ENCODE measurements at places on chromosomes 6 and 20.

DNA sequence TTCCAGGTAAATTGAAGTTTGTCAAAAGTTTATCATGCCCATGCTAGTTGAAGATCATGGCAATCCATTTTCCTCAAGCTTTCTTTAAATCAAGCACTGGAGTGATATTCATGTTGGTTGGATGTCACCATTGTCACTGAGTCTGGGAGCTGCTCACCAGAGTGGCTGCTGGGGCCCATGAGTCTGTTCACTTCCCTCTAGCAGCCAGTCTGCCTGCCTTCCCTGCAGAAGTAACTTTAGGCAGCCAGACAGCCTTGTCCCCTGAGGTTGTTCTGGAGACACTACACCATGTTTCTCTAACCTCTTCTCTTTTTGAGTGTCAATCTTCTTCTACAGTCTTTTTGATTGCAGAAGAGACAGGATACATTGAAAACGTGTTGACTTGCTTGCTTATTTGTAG is 5.5 kb downstream of the SIRT5 start:
- no peak for DNase-seq

DNA sequence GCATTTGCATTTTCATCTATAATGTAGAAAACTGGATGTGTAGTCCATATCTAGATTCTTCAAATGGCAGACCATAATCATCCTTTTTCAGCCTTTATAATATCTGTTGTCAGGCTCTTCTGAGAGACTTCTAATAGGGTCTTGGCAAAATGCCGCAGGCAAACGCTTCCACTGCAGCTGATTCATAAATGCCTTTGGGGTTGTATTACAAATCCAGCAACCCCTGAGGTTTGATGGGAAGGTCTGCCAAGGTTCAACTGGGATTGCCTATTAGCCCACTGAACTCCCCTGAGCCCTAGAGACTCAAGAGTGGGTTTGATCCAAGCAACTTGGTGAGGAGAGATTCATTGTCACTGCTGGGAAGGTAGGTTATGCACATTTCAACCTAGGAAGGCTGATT is 365.2 kb upstream of the POU3F2 start:
- DNase-seq, result no peak

GRCh38 chr6:153564803-153565202 is 433.7 kb upstream of the RGS17 start:
- DNase-seq, result no peak

DNA sequence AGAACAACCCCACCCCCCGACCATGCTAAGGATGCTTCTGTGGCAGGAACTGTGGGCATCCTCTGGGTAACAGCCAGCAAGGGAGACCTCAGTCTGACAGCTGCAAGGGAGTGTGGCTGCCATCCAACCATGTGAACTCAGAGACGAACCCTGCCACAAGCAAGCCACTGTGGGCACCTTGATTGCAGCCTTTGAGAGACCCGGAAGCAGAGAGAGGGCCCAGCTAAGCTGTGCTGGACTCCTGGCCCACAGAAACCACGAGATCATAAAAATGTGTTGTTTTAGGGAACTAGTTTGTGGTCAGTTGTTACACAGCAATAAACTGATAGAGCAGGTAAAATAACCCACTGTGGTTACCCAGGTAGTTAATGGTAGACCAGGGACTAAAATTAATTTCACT is 414.6 kb downstream of the CDH26 start:
- DNase-seq, result no peak

GRCh38 chr6:108875161-108875555 is 26.9 kb downstream of the ARMC2 start:
- no peak for DNase-seq

Data from GM04504 (cell line).